ENCODE measurements at places on chromosomes 5 and 9.

GRCh38 chr9:34701023-34701768 lies 8.7 kb downstream of the CCL21 start:
- DNase-seq, result no peak

- DNase-seq, result no peak
Measured at GRCh38 chr9:108001237-108001636, 511.7 kb upstream of the KLF4 start.

DNA sequence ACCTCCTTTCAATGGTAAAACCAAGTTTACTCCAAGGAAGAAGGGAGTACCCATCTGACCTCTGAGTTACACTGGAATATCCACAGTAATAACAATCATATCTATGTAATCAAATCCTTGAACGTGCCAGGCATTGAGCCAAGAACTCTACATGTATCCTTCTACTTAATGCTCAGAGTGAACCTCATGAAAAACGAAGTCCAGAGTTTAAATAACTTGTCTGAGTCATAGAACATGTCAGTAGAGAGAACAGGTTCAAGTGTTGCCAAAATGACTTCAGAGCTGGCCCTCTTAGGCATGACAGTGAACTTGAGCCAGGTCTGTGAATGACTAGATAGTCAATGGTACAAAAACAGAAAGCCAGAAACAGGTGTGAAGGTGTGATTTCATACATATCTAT lies 164.1 kb upstream of the ZNF618 start:
- DNase-seq, result no peak

- DNase-seq, result no peak
Measured at GRCh38 chr9:105690742-105691141, 3.6 kb upstream of the TMEM38B start.

- no peak for DNase-seq
Measured at GRCh38 chr9:135214054-135214640, 126.7 kb downstream of the OLFM1 start.

DNA sequence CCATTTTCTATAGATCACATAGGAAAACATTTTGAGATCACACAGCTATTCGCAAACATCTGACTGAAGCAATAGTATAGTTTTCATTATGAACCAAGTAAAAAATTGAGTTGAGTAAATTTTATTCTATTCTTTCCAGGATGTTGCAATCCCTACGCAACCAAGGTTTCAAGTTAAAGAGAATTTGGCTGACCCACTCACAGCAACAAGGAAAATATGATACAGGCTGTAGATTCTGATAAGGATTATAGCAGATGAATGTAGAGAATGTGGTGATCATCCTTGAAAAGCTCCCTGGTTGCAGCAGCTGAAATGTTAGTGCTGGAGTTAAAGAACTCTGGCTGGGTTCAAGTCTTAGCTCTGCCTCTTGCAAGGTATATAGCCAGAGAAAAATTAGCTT lies 4.7 kb downstream of the ABCA1 start:
- DNase-seq, result peak; percentile 52

DNA sequence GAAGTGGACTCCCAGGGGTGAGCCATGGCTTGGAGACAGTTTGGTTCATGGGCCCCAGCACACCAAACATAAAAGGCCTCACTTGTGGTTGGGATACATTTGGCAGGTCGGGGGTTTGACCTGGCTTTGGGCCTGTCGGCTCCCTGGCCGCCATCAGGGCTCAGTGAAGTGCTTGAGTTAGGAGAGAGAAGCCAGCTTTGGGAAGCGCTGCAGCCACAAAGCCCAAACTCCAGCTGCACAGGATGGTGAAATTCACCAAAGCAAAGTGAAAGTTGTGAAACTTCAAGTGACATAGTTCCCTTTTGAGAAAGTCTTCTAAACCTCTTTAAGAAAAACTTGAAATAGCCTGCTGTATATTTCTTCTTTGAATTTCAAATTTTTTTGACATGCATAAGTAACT lies 27.5 kb downstream of the SLC46A2 start:
- DNase-seq, result no peak

GRCh38 chr5:7493622-7494021 lies 97.7 kb downstream of the ADCY2 start:
- DNase-seq, result no peak

GRCh38 chr5:128358826-128359225 lies 179.2 kb downstream of the FBN2 start:
- no peak for DNase-seq

DNA sequence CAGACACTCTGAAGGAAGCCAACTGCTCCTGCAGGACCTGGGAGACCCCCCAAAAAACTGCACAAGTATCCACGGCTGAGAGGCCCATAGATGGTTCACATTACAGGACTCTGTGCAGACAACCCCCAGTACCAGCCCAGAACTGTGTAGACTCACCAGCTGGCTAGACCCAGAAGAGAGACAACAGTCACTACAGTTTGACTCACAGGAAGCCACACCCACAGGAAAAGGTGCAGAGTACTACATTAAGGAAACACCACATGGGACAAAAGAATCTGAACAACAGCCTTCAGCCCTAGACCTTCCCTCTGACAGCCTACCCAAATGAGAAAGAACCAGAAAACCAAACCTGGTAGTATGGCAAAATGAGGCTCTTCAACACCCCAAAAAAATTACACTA lies 281.2 kb upstream of the RGMB start:
- no peak for DNase-seq

- peak; percentile 67 for DNase-seq
Measured at GRCh38 chr9:3880851-3881250, 355.1 kb upstream of the RFX3 start.

- DNase-seq, result no peak
Measured at GRCh38 chr5:54326662-54327270, 16.4 kb upstream of the ARL15 start.

- no peak for DNase-seq
Measured at GRCh38 chr5:62720031-62720441, 141.4 kb downstream of the LRRC70 start.

- DNase-seq, result no peak
Measured at GRCh38 chr5:66213533-66213932, 69.4 kb downstream of the SREK1 start.

Measured in AG04449 (cell line).